ENCODE measurements at places on chromosomes 12 and 14.

GRCh38 chr12:61530456-61530855, 729.7 kb upstream of the USP15 start:
- no peak for DNase-seq

- DNase-seq, result no peak
These were observed 1.1 kb upstream of the SENP1 start for GRCh38 chr12:48106681-48107613.

- DNase-seq, result no peak
These were observed 718 bp downstream of the CCDC92 start for GRCh38 chr12:123971770-123972456.

GRCh38 chr12:51087818-51088217, 4.4 kb upstream of the CSRNP2 start:
- no peak for DNase-seq

- DNase-seq, result no peak
These were observed 37.9 kb downstream of the LRRK2 start for GRCh38 chr12:40262657-40263056.

All from activated T-helper 1 cell treated with anti-CD3 and anti-CD28 coated beads, Interleukin-2, amount 50 U/mL, for 16 hours (primary cell).